H54 (cell line): ENCODE measurements at places on chromosomes 2 and 18.

DNA sequence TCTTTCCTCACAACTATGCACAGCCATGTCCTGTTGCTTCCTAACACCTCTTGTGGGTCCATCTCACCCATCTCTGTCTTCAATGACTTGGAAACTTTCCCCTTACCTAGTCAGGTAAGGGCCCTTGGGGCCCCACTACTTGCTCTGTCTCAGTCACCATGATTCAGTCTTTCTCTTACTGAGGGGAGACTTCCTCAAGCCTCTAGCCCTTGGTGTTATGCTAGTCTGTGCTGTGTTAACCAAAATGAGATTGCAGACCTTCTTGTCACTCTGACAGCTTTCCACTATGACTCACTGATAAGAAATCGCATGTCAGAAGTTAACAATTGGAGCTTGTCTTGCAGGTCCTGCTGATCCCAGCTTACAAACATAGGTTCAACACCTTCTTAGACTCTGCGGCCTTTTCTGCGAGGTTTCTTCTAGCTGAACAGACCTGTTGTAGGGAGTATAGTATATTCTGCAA lies 65.3 kb downstream of the WDR75 start:
- DNase-seq: no peak

DNA sequence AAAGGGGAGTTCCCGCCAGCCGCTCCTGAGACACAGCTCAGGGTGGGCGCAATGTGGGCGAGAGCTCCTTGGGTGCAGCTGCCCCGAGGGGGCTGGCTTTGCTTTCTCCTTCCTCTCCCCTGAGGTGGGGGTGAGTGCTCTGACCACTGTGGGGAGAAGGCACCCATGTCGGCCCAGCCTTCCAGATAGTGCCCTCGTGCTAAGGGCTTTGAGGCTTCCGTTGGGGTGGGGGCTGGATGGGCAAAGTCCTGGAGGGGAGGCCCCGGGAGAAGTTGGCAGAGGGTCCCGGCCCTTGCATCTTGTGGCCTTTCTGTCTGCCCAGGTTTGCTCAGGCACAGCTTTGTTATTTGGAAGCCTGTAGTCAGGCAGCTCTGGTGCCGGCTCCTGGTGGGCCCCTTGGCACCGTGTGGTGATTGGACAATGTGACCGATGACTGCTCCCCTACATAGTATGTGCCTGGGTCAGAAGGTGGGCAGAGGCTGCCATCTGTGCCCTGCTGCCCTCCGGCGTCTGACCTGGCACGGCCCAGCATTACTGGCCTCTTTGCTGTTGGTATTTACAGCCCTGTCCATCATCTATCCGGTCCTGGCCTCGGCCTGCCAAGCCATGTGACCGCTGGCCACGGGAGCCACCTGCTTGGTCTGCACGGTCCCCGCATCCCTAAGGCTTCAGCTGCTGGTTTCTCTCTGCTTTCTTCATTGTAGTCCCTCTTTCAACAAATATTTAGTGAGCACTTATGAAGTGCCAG lies 50.8 kb downstream of the TWIST2 start:
- DNase-seq: no peak

DNA sequence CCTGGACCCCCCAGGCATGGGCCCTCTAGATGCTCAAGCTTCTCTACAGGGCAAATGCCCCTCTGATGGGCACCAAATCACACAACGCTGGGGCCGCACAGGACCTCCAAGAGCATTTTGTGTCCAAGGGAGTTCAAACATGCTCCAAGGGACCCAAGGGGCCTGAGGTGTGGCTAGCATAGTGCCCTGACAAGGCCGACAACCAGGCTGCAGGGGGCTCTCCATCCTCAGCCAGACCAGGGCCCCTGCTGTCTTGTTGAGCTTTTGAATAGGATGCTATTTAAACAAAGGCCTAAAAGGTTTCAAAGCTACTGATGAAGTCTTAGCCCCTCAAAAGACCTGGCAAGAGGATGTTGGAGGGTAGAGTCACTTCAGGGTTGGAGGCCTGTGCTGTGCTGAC lies 33.1 kb downstream of the EN1 start:
- DNase-seq: no peak

DNA sequence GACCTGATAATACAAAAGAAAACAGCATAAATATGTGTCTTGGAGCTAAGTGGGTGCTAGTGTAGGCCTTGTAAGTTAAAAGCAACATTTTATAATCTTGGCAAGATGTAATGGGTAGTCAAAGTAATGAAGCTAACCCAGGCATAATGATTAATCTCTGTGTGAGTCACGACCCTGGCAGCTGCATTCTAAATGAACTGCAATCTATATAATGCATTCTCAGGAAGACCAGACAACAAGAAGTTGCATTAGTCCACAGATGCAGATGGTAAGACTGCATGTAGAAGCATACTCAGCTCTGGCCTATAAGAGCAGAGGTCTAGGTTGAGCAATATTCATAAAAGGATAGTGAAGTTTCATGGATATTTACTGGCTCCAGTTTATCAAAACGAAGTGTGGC lies 85.6 kb upstream of the ETAA1 start:
- no peak for DNase-seq

DNA sequence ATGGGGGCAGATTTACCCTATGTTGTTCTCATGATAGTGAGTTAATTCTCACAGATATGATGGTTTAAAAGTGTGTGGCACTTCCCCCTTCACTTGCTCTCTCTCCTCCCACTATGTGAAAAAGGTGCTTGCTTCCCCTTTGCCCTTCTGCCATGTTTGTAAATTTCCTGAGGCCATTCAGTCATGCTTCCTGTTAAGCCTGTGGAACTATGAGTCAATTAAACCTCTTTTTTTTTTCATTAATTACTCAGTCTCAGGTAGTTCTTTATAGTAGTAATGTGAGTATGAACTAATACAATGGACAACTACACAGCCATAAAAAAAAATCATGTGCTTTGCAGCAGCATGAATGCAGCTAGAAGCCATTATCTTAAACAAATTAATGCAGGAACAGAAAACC lies 118.5 kb downstream of the CALCRL start:
- DNase-seq: no peak

DNA sequence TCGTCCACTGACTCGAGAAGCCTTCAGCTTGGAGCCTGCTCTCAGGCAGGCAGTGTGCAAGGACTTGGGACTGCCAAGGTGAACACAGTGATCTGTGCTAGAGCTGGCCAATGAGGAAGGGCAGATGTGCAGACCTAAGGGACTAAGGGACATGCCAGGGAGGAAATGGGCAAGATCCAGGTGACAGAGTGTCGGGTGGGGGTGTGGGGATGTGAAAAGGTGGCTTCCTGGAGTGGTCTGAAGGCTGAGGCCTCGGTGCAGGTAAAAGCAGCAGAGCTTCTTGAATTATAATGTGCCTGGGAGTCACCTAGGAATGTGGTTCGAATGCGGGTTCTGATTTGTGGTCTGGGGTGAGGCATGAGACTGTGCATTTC lies 42.0 kb downstream of the STEAP3 start:
- DNase-seq: no peak

GRCh38 chr2:44572196-44572900 lies 210.6 kb downstream of the CAMKMT start:
- no peak for DNase-seq

DNA sequence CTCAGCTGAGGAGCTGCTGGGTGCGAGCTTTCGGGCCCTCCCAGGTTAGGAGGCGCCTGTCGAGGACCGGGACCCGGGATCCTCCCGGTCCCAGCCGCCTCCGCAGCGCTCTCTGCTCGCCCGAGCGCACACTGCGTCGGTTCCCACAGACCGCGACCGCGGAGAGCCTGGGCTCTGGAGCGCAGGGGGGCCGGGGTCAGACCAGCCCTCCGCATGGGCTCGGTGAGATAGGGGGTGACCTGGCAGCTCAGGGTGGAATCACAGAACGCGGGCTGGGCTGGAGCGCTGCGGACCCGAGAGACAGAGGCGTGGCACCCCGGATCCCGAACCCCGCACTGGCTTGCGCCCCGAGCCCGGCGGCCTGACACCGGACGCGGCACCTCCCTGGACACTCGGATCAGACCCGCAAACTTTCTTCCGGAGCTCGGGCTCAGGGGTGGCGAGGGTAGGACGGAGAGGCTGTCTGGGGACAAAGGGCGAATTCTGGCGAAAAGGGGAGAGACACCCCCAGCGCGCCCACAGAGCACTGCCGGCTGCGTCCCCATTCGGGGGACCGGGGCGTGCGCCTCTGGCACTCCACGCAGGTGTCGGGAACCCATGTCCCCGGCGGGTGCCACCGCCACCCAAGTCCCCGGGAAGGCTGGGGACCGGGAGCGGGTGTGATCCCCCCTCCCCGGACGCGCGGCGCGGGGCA lies 612 bp downstream of the DIPK1C start:
- DNase-seq: no peak

GRCh38 chr2:238121511-238122286 lies 16.8 kb upstream of the KLHL30 start:
- DNase-seq: no peak

DNA sequence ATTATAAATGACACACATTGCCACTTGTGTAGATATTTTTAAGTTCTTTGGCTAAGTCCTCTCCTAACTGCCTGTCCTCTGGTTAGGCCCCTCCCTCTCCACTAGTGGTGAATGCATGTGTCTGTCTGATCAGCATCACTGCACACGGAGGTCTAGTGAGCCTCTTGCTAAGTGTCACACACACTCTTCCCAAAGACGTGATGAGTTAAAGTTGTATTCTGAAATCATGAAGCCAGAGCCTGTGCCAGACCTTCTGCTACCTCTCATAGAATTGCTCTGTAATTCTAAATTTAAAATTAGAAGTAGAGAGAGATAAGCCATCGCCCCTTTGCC lies 41.3 kb downstream of the RALB start:
- no peak for DNase-seq

- DNase-seq: no peak
Measured at GRCh38 chr2:136288249-136288648, 170.3 kb upstream of the CXCR4 start.

DNA sequence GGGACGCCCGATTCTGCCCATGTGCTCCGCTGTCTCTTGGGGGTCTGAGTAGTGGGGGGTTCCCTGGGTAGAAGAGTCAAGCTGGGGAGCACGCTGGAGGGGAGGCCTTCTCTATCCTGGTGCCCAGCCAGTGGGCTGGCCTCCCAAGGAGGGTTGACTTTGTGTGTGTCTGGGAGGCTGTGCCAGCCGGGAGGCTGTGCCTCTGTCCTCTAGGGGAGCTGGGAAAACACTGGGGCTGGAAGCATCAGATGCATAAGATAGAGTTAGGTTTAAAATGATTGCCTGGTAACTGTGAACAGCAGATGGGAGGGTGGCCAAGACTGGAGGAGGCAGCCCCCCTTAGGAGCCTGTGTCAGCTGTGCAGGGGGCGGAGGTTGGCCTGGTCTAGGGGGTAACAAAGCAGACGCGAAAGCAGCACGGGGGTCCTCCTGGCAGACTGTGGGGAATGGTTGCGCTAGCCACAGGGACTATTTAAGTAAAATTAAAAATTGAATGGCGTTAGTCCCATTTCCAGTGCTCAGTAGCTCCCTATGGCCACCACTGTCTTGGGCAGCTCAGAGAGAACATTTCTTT lies 1.3 kb downstream of the ING5 start:
- peak; percentile 28 for DNase-seq

GRCh38 chr2:213122725-213123124 lies 28.7 kb downstream of the IKZF2 start:
- no peak for DNase-seq
